Fibroblast of the aortic adventitia (primary cell): ENCODE measurements at places on chromosomes 7 and 10.

DNA sequence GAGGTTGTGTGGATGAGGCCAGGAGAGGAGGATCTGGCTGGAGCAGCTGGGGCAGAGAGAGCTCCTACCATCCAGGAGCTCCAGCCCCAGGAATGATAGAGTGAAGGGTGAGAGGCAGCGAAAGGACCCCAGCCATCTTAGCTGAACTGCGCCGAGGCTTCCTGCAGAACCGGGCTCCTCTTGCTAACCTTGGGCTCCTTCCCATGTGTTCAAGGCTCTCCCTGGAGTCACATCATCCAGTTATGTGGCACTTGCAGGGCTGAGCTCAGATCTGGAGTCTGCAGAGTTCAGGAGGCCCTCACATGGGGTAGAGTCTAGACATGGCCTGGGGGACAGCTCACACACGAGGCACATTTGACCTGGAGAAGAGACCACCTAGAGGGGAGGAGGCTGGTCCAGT lies 225.0 kb upstream of the ZNF32 start:
- no peak for DNase-seq

- no peak for DNase-seq
Measured at GRCh38 chr7:10121631-10122030, 852.0 kb upstream of the PHF14 start.

DNA sequence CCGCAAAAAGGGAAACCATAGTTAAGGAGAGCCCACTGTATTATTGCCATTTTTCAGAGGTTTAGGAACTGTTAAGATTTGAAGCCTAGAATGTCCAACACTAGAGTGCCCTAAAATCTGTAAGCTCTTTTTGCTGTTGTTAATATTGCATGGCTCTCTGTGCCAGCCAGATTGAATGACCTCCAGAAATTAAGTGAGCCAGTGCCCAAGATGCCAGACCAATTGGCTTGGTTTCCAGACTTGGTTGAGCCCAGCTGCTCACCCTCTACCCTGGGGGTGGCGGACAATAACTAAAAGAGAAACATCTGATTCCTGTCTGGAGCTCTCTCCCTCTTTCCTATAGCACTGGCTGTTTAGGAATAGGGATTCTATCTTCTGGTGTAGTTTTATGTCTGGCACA lies 340.1 kb downstream of the PHF14 start:
- no peak for DNase-seq

- DNase-seq, result no peak
Measured at GRCh38 chr7:24580283-24580946, 7.2 kb downstream of the PALS2 start.

DNA sequence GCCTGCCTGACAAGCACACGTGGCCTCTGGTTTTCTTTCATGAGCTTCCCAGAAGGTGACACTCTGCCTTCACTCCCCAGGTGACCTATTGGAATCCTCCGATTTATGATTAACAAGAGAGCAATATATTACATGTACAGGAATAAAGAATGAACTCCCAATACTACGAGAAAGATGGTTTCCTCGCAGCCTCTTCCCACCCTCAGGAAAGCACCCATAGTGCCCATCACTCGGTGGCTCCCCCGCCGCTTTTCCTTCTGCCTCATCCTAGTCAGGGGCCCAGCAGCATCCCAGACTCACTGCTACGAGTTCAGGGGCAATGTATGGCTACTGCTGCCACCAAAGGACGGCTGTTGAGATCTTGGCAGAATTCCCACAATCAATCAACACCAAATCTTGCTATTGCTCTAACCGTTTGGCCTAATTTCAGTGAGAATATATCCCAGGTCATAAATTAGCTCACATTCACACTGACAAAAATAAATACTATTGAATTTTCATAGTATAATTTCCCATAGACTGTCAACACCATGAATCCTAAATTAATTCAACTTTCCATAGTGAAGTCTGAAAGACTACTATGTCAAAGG lies 196.3 kb downstream of the TNS3 start:
- no peak for DNase-seq

DNA sequence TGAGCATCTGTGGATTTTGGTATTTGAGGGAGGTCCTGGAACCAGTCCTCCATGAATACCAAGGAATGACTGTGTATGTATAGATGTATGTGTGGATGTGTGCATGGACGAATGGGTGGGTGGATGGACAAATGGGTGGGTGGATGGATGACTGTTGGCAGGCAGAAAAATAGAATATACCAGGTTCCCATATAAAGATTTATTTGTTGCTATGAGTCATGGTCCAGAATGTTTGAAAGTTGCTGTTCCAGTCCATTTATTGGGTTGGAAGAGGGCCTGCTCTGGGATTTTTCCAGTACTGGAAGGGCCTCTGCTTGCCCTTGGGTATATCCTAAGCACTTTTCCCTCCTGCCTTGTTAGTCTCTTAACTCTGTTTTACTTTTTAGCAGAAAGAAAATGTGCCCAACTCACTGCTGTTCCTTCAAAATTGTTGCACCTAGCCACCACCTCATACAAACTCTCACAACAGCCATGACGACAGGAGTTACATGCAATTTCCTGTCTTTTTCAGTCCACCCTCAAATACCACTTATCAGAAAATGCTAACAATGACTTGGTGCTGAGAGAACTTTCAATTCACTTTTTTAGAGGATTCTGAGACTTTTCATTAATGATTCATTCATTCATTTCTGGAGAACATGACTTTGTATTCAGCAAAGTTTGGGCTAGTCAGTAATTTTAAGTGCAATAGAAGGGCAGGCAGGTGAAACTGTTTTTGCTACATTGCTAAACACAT lies 108.1 kb downstream of the EEPD1 start:
- peak; percentile 52 for DNase-seq

- no peak for DNase-seq
Measured at GRCh38 chr10:131044379-131045111, 267.0 kb downstream of the TCERG1L start.
